Right renal pelvis (tissue), 4 donors: ENCODE measurements at places on chromosomes 12 and 14. TPM values are rescaled to one million over a fixed set of nuclear protein-coding genes. Genes with fewer than 3 reads are reported as not detected.

Gene OR4K5
- polyA plus RNA-seq = not detected

GRCh38 chr12:18703911-18704310, 33.9 kb downstream of the PLCZ1 start:
- no peak for DNase-seq

- DNase-seq = no peak
Measured at GRCh38 chr12:99834710-99835109, 150.0 kb downstream of the ANKS1B start.

GRCh38 chr12:68109444-68110217, 49.9 kb downstream of the IFNG start:
- no peak for DNase-seq

Gene PLCZ1
- polyA plus RNA-seq = 0.27 TPM

- no peak for DNase-seq
Measured at GRCh38 chr12:57852200-57852599, 5.7 kb upstream of the CTDSP2 start.

- DNase-seq = no peak
Measured at GRCh38 chr12:11658791-11659190, 9.3 kb downstream of the ETV6 start.

- no peak for DNase-seq
Measured at GRCh38 chr14:64407329-64407728, 19.2 kb downstream of the MTHFD1 start.

DNA sequence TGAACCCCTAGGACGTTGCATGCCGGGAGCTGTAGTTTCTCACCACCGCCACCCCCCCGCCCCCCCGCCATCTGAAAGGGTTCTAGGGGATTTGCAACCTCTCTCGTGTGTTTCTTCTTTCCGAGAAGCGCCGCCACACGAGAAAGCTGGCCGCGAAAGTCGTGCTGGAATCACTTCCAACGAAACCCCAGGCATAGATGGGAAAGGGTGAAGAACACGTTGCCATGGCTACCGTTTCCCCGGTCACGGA, 501 bp upstream of the HSP90B1 start:
- DNase-seq = no peak

Gene P2RX7
- polyA plus RNA-seq = 0.72 TPM
